Vagina (tissue), 2 donors: ENCODE measurements at places on chromosomes 5 and 9.

DNA sequence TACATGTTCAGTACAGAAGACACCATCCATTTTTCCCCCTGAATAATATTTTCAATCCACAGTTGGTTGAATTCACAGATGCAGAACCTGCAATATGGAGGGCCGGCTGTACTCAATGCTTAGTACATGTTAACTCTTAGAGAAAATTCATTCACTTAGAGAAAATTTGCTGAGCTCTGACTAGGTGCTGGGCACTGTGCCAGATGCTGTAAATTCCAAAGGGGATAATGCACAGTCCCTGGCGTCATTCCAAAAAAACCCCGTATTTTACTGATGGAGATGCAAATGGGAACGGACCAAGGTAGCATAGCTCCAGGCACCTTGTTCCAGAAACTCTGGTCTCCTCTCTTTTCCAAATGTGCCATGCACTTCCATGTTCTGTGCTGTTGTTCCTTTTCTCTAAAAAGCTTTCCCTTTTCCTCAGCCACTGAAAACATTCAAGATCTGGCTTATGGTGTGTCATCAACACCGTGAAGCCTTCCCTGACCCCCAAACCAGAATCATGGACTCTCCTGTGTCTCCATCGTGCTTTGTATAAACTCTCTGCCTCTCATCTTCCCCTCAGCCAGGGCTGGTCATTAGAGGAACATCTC lies 55.7 kb upstream of the COL15A1 start:
- H3K27ac ChIP-seq, result no peak overlapping the region
- no peak for DNase-seq
- H3K4me3 ChIP-seq, result no peak overlapping the region
- peaks cover 5% of the 10 kb centered on the region for H3K4me1 ChIP-seq
- no peaks in the 10 kb centered on the region for H3K27me3 ChIP-seq

GRCh38 chr5:143118222-143118621 lies 285.3 kb downstream of the NR3C1 start:
- peak; percentile 43 for DNase-seq
- H3K36me3 ChIP-seq, result no peaks in the 10 kb centered on the region
- no peak overlapping the region for H3K4me3 ChIP-seq
- H3K27me3 ChIP-seq, result no peaks in the 10 kb centered on the region

- no peak overlapping the region for H3K4me3 ChIP-seq
- H3K27ac ChIP-seq, result no peak overlapping the region
- H3K4me1 ChIP-seq, result no peaks in the 10 kb centered on the region
- H3K36me3 ChIP-seq, result no peaks in the 10 kb centered on the region
Measured at GRCh38 chr9:108640230-108640629, 215.6 kb downstream of the ACTL7B start.

GRCh38 chr9:134168757-134169550 lies 4.6 kb upstream of the RNU6ATAC start:
- no peak overlapping the region for H3K4me3 ChIP-seq
- DNase-seq, result no peak
- H3K4me1 ChIP-seq, result peaks cover 14% of the 10 kb centered on the region
- H3K27ac ChIP-seq, result no peak overlapping the region
- H3K27me3 ChIP-seq, result no peaks in the 10 kb centered on the region
- H3K36me3 ChIP-seq, result no peaks in the 10 kb centered on the region

DNA sequence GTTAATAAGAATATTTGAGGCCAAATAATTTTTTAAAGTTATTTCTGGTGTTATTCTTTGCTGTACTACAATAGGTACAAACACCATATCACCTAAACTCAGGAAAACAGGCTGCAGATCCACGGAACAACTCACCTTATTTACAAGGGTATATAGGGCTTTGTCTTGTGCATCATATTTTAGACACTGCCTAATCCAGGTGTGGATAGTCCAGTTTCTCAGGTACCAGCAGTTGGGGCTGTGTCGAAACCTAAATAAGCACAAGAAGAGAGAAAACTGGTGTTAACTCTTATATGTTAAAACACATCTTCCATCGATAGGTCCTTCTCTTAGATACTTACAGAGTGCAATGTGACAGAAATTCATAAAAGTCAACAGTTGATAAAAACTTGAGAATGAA lies 82.2 kb downstream of the MRPS27 start:
- no peaks in the 10 kb centered on the region for H3K27me3 ChIP-seq
- no peak overlapping the region for H3K4me3 ChIP-seq
- no peaks in the 10 kb centered on the region for H3K36me3 ChIP-seq
- DNase-seq, result no peak

DNA sequence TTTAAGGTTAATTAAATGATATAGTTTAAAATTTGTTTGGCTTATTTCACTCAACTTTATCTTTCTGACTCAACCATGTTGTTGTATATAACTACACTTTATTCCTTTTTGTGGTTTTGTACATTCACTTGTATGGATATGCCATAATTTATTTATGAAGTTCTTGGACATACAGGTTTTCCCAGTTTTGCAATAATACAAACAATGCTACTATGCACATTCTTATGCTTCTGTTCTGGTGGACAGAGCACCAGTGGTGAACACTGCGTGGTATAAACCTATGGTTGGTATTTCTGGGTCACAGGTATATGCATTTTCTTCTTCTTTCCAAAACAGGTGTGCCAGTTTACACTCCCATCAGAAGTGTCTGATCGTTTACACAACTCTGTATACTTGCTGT lies 35.7 kb upstream of the TRIM14 start:
- no peaks in the 10 kb centered on the region for H3K27me3 ChIP-seq
- H3K27ac ChIP-seq, result no peak overlapping the region
- DNase-seq, result no peak
- H3K4me1 ChIP-seq, result no peaks in the 10 kb centered on the region

DNA sequence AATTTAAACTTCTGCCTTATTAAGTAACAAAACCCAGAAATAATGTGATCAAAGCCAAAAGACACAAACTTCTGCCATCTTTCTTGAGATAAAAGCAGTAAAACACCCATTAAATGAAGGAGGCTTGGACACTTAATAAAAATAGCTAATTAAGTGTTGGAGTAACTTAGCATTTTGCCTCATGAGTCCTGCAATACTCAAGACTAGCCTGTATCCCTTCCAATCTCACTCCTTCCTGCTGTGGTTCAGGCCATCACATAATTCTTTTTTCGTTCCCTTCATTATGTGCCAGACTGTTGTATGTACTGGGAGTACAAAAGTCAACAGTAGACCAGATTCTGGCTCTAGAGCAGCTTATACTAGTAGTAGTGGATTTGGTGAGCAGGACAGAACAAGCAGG lies 250.2 kb downstream of the NFIB start:
- H3K4me1 ChIP-seq, result no peaks in the 10 kb centered on the region
- H3K27ac ChIP-seq, result no peak overlapping the region
- H3K27me3 ChIP-seq, result no peaks in the 10 kb centered on the region
